ENCODE measurements at places on chromosomes 6 and 20.

GRCh38 chr6:6595952-6596351 is 7.4 kb downstream of the LY86 start:
- DNase-seq, result no peak

DNA sequence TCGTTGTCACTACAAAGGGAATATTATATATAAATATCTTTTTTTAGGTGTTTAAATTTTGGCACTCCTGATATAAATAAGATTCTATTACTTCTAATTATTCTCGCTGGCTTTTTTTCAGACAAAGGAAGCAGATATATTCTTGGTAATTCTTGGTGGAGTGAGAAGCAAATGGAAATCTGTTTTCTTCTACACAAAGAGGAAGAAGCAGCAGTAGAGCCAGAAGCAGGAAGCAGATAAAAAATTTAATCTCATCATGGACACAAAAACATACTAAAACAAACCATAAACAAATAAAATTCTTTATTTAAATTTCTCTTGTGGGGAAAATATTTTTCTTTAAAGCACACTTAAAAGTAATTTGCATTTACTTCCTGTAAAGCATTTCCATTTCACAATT is 3.7 kb upstream of the KIAA0319 start:
- no peak for DNase-seq

DNA sequence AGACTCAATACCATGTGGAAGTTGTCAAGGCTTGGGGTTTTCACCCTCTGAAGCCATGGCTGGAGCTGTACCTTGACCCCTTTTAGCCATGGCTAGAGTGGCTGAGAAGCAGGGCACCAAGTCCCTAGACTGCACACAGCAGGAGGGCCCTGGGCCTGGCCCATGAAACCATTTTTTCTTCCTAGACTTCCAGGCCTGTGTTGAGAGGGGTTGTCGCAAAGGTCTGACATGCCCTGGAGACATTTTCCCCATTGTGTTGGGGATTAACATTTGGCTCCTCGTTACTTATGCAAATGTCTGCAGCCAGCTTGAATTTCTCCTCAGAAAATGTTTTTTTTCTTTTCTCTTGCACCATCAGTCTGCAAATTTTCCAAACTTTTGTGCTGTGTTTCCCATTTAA is 196.4 kb downstream of the SLC16A10 start:
- no peak for DNase-seq

DNA sequence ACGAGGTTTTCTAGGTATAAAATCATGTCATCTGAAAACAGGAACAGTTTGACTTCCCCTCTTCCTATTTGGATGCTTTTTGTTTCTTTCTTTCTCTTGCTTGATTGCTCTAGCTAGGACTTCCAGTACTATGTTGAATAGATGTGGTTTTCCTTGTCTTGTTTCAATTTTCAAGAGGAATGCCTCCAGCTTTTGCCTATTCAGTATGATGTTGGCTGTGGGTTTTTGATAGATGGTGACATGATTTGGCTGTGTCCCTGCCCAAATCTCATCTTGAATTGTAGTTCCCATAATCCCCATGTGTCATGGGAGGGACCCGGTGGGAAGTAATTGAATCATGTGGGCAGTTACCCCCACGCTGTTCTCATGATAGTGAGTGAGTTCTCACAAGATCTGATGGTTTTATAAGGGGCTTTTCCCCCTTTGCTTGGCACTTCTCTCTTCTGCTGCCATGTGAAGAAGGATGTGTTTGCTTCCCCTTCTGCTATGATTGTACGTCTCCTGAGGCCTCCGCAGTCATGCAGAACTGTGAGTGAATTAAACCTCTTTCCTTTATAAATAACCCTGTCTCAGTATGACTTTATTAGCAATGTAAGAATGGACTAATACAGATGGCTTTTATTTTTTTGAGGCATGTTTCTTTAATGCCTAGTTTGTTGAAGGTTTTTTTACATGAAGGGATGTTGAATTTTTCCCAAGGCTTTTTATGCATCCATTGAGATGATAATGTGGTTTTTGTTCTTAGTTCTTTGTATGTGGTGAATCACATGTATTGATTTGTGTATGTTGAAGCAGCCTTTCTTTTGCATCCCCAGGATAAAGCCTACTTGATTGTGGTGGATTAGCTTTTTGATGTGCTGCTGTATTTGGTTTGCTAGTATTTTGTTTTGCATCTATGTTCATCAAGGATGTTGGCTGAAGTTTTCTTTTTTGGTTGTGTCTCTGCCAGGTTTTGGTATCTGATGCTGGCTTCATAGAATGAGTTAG is 239.1 kb downstream of the THBS2 start:
- DNase-seq, result no peak

- DNase-seq, result no peak
Observed at GRCh38 chr20:34995192-34995591, 39.5 kb downstream of the MYH7B start.

DNA sequence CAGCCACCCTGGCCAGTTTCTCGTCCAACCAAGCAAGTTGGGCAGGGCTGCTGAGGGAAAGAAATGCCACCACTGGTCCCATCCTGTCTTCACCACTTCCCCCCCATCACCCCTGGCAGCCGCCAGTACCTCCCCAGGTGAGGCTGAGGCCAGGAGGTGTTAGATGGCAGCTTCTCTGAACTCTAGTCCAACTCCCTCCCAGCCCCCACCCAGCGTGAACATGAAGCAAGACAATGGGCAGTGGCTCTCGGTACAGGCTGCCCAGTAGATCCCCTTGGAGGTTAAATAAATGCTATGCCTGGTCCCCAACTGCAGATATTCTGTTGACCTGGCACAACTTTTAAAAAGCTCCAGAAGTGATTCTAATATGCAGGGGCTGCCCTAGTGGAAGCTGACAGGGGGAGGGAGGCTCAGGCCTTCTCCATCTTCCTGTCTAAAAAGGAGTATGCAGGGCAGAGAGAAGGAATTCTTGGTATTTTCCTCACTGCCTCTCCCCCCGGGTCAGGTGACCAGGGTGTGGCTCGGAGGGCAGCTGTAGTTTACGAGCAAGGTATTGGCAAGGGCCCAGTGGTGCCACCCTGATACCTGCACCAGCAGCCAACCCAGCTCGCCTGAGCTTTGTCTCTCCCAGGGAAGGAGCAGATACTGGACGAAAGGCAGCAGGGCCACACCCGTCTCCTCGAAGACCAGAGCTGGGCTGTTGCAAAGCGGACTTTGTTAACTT is 25.7 kb downstream of the KCNK5 start:
- DNase-seq, result no peak

GRCh38 chr6:15363164-15363522 is 117.3 kb downstream of the JARID2 start:
- DNase-seq, result no peak

DNA sequence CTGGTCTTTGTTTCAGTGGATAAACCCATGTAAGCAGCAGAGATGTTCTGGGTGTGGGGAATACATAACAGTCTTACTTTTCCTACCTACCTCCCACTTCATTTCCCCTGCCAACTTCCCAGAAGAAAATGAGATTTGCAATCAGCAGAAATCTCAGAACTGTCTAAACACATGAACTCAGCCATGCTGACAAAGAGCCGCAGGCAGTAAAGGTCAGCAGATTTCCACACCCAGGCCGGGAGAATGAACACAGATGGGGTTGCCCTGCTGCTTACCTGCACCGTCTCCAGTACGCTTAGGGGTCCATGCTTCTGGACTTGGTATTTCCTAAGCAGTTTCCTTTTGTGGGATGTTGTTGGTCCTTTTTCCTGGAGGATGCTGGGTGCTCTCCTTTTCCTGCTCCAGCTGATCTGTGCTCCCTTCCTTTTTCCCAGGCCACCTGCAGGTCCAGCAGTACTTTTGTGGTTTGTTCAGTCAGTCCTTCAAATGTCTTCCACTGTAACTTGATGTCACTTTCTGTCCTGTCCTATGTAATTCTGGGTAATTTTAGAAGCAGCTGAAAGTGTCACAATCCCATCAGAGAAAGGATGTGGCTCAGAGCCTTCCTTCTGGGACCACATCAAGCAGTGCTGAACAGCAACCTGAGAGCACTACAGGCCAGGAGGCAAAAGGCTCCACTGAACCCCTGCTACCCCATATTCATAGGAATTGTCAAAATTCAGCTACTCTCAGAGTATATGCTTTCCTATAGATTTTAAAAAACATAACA is 129.0 kb downstream of the CEP57L1 start:
- DNase-seq, result no peak
